Left ventricle myocardium inferior (tissue), 1 donor: ENCODE measurements at places on chromosomes 6 and 20. TPM values are rescaled to one million over a fixed set of nuclear protein-coding genes. Genes with fewer than 3 reads are reported as not detected.

DNA sequence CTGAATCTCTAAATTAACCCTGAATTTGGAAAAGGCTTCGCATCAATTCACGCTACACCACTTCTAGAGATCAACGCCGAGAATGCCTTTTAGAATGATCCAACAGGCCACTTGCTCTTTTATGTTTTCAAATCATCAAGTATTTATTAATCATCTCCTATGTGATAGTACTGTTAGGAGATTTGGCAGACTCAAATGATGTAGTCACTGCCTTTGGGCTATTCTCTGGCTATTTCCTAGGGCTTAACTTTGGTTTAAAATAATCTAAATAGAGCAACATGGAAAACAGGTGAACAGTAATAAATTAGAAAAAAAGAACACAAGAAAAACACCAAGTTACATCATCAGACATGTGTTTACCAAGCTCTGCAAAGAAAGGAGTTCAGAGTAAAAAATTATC lies 140.3 kb downstream of the TENT5A start:
- DNase-seq = no peak

- DNase-seq = no peak
These were observed 64.4 kb downstream of the SNAP25 start for GRCh38 chr20:10282979-10283456.

DNA sequence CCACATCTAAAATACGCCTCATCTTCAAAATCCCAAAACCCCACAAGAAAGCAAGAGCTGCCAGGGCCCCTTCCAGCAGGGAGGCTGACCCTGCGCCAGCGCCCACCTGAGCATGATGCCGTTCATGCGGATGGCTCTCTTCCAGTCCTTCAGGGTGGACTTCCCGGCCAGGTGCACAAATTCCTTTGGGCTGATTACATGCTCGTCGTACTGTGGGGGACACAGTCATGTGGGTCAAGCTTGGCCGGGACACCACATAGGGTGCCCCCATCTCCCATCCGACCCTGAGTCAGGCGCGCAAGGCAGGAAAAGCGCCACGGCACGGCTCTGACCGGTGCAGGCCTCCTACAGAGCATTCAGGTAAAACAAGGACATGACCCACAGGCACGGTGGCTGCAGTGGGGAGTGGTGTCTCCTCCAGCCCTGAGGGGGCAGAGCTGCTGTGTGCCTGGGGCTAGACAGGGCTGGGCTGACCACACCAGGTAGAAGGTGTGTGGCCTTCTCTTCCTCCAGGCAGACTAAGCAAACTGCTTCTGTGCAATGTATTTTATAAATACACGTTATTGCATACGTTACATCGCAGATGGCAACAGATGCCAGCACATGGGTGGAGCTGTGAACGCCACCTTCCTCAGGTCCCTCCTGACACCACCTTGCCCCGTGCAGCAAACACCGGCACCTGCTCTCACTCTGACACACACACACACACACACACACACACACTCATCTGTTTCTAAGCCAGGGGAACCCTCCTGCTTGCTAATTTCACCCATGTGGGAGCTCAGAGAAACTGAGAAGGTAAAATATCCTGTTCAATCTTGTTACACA lies 23.8 kb upstream of the HELZ2 start:
- no peak for DNase-seq

DNA sequence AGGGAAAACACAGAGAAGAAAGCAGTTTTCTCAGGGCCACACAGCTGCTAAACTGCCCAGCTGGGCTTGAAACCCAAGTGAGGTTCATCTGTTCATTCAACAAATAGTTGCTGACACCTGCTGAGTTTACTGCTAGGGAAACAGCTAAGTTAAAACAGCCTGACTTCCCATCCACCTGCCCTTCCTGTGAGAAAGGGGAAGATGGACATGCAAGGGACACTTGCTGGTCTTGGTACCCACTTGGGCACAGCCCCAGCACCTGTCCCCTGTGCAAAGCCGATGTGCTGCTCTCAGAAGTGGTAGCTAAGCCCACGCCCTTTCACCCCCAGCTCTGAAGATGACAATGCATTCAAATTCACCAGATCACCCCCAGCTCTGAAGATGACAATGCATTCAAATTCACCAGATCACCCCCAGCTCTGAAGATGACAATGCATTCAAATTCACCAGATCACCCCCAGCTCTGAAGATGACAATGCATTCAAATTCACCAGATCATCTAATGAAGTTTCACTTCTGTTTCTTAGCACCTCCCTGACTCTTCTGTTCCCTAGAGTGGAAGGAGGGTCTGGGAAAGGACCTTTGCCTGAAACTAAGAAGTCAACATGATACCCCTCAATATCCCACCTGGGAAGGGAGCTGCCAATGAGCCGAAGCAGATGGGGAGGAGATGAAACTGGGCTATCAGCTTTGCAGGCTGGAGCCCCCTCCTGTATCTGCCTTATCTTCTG lies 46.0 kb upstream of the TOP1 start:
- DNase-seq = no peak

- no peak for DNase-seq
These were observed 14.2 kb downstream of the GFOD1 start for GRCh38 chr6:13472976-13473767.

DNA sequence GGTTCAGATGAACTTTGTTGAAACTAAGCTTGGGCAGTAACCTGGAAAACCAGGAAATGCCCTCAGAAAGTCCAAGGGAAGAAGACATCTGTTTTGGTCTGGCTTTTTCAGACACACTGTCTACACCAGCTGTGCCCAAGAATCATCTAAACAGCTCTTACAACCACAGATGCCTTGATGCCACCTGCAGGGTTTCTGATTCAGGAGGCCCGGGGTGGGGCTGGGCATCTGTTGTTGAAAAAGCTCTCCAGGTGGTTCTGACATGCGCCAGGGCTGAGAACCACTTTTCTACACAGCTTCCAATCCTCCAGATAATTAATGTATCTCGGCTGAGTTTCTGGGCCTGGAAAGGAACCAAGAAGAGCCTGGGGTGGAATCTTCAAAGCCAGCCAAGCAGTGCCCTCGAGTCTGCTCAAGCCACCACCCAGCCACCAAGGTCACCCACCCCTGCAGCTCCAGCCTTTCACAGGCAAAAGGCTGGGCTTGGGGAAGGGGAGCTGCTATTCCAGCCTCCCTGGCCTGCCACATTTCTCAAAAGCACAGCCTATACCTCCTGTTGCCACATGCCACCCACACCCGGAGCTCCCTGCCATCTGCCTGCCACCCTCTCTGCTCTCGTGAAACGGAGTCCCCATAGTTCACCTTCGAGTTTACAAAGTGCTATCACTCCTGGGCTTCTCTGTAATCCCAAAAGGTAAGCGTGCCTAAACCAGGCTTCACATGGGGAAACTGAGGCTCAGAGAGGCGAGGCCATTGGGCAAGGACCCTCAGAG lies 9.4 kb downstream of the MDGA1 start:
- no peak for DNase-seq

DNA sequence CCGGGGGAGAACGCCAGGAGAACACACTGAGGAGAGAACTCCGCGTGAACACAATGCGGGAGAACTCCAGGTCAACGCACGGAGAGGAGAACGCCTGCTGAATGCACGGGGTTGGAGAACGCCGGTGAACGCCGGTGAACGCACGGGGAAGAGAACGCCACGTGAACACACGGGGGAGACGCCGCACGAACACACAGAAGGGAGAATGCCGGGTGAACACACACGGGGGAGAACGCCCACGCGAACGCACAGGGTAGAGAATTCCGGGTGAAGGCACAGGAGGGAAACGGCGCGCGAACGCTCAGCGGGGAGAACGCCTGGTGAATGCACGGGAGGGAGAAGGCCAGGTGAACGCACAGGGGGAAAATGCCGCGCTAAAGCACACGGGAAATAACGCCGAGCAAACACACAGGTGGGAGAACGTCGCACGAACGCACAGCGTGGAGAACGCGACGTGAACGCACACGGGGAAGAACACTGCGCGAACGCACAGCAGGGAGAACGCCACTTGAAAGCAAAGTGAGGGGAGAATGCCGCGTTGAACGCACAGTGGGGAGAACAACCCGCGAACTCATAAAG lies 56.1 kb downstream of the RNASET2 start:
- DNase-seq = no peak

DNA sequence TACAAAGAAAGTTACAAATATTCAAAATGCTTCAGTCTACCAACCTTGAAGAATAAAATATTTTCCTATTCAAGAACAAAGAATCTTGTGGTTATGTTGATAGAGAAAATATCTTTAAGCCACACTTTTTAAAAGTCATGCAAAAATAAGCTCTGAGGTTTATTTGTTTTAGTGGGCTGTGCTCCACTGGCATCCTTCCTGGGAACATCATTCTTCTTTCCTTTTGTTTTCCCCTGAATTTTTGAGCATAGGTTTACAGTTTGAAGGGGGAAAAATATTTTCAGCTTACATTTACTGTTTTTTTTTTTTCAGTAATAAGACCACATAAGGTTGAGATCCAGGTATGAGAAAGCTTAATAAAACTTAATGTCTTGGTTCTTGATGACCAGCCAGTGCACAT lies 72.0 kb upstream of the BACH2 start:
- no peak for DNase-seq

GRCh38 chr6:96645106-96645505 lies 82.2 kb downstream of the FHL5 start:
- no peak for DNase-seq

GRCh38 chr6:41442800-41443501 lies 103.2 kb upstream of the FOXP4 start:
- peak; percentile 50 for DNase-seq

- no peak for DNase-seq
These were observed 37.6 kb upstream of the HINT3 start for GRCh38 chr6:125918681-125919566.

- no peak for DNase-seq
These were observed 227.1 kb downstream of the ESR1 start for GRCh38 chr6:152034631-152035030.

DNA sequence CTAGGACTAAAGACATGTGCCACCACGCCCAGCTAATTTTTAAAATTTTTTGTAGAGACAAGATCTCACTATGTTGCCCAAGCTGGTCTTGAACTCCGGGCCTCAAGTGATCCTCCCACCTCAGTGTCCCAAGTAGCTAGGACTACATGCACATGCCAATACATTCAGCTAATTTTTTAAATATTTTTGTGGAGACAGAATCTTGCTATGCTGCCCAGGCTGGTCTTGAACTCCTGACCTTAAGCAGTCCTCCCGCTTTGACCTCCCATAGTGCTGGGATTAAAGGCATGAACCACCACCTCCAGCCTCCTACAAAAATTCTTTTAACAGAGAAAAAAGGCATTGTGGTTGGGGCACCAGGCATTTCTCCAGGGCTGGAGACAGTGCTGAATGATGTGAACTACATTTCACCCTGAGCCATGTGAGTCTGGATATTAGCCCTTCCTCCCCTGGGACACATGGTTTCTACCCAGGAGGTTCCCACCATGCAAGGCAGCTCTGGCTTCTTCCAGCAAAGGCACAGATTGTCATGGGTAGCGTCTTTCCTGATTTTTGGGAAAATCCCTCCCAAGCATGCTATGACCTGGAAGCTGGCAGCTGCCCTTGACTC lies 36.3 kb upstream of the CMTR1 start:
- DNase-seq = no peak

DNA sequence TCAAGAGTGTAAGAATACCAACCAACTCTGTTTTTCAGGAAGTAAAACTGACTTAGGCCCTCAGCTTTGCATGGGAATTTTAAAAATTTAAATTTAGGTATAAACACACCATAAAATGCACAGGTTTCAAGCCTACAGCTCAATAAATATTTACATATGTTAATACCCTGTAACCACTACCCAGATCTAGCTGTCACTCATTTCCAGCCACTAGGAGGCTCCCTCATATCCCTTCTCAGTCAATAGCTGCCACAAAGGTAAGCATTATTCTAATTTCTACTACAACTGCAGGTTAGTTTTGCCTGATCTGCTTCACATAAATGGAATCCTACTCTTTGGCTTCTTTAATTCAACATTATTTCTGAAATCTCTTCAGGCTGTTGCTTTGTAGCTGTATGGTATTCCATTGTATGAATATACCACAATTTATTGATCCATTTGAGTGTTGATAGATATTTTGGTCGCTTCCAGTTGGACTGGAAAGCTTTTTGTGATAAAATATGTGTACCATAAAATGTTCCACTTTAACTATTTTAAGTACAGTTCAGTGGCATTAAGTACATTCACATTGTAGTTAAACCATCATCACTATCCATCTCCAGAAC lies 32.5 kb upstream of the MEI4 start:
- no peak for DNase-seq

DNA sequence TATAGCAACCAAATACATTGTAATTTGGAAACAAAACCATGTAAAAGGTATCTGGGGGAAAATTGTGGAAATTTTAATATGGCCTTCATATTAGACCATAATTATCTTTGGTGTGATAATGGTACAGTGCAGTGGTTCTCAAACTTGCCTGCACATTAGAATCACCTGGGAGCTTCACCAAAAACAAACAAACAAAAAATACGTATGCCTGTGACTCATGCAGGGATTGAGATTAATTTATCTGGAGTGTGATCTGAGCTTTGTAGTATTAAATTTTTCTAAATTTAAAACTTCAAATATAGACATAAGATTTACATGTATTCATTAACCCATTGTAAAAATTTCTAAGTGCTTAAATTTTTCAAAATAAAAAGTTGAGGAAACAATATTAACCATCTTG lies 31.5 kb downstream of the ARHGAP18 start:
- DNase-seq = no peak

GRCh38 chr6:134190883-134191282 lies 127.0 kb downstream of the SGK1 start:
- no peak for DNase-seq

DNA sequence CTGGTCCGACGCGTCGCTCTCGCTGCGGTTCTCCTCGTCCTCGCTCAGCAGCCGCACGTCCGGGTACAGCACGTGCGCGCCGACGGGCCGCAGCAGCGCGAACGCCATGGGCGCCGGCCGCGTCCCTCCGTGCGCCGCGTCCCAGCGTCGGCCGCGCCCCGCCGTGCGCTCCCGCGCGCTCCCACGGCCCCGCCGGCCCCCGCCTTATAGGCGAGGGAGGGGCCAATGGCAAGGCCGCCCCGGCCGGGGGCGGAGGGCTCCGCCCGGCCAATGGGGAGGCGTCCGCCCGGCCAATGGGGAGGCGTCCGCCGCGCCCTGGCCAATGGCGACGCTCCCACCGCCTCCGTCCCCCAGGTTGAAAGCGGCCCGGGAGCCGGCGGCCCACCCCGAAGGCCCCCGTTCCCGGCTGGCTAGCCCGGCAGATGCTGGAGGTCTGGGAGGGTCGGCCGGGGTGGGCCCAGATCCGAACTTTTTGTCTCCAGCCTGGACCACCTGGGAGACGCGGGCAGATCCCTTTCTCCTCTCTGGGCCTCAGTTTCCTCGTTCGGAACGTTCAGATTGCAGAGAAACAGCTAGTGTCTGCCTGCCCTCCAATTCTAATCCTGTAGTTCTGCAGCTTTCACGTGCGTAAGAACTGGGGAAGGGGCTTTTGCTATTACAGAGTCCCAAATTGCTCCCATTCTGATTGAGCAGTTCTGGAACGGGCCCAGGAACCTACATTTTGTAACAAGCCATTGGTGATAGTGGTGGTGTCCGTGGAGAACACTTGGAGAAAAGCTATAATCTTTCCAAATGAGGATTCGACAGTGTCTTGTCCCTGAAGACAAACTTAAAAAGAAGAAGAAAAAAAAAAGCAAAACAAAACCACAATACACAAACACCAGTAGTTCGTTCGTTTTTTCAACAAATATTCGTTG lies at the start of gene TCF15:
Gene TCF15, minus strand, starts transcription at position 180 of the 917 bp plus-strand sequence. Its CDS starts 72 bp downstream, at position 108.
- DNase-seq = peak; percentile 71

The BPI gene
- not detected for total RNA-seq

The COL9A1 gene
- 0.08 TPM for total RNA-seq

The RSPH4A gene
- total RNA-seq = not detected

The ZKSCAN8 gene
- 11.2 TPM for total RNA-seq

The WFDC12 gene
- total RNA-seq = not detected

The DAAM2 gene
- total RNA-seq = 19.1 TPM

The HDGFL1 gene
- total RNA-seq = not detected

The ELOVL2 gene
- total RNA-seq = 1.4 TPM

The GNMT gene
- 0.77 TPM for total RNA-seq

The MEI4 gene
- 0.52 TPM for total RNA-seq

The THBD gene
- 13.8 TPM for total RNA-seq

The PEDS1 gene
- total RNA-seq = 17.3 TPM
